Activated CD4-positive, alpha-beta T cell treated with anti-CD3 and anti-CD28 coated beads, Interleukin-2, amount 10 ng/mL, durations not matched to agents 7 days and 5 days (primary cell): ENCODE measurements at places on chromosomes 7 and 10. TPM values are rescaled to one million over a fixed set of nuclear protein-coding genes. Genes with fewer than 3 reads are reported as not detected.

SMO gene
- not detected for total RNA-seq

FBXL13 gene
- 0.17 TPM for total RNA-seq

CYP26C1 gene
- 0.07 TPM for total RNA-seq

DNA sequence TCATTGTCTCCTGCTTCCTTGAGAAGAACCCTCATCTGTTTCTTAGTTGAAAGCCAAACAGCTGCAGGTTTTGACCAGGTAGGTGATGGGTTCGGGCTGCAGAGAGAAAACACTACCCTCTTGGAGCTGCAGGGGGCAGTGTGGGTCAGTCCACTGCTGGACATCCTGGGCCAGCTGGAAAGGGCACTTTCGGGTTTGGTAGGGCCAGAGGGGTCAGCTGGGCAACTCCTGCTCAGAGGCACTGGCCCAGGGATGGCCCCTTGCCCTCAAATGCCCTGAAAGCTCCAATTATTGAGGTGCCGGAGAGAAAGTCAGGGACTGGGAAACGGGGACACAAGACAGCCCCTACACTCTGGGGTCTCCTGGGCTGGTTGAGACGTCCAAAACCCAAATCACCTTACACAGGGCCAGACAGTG lies 90.7 kb downstream of the MKI67 start:
- no peaks in the 10 kb centered on the region for H3K4me1 ChIP-seq
- no peak overlapping the region for H3K27ac ChIP-seq
- no peaks in the 10 kb centered on the region for H3K36me3 ChIP-seq
- no peak overlapping the region for H3K4me3 ChIP-seq
- H3K27me3 ChIP-seq: peaks cover 2% of the 10 kb centered on the region
